Stimulated activated CD8-positive, alpha-beta memory T cell treated with anti-CD3 and anti-CD28 coated beads, Interleukin-7, amount 100 ng/mL, for 1 hour (primary cell): ENCODE measurements at places on chromosomes 3 and 15.

- no peak for DNase-seq
Measured at GRCh38 chr3:84974347-84974746, 15.6 kb downstream of the CADM2 start.

DNA sequence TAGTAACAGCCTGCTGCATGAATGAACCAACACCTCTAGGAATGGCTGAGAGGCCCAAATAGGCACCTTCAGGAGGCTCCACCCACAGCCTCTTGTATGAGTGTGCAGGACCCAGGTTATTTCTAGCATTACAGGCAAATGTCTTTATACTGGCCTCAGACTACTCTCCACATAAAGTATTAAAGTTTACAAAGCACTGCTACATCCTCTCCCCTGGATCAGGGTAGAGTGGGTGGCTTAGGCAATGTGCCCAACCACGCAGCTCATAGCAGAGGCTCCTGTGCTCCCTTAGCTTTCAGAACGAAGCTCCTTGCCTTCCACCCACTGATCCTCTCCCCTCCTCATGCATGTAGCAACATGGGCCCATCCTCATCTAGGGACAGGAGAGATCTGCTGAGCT is 16.3 kb downstream of the TMEM43 start:
- DNase-seq = no peak

DNA sequence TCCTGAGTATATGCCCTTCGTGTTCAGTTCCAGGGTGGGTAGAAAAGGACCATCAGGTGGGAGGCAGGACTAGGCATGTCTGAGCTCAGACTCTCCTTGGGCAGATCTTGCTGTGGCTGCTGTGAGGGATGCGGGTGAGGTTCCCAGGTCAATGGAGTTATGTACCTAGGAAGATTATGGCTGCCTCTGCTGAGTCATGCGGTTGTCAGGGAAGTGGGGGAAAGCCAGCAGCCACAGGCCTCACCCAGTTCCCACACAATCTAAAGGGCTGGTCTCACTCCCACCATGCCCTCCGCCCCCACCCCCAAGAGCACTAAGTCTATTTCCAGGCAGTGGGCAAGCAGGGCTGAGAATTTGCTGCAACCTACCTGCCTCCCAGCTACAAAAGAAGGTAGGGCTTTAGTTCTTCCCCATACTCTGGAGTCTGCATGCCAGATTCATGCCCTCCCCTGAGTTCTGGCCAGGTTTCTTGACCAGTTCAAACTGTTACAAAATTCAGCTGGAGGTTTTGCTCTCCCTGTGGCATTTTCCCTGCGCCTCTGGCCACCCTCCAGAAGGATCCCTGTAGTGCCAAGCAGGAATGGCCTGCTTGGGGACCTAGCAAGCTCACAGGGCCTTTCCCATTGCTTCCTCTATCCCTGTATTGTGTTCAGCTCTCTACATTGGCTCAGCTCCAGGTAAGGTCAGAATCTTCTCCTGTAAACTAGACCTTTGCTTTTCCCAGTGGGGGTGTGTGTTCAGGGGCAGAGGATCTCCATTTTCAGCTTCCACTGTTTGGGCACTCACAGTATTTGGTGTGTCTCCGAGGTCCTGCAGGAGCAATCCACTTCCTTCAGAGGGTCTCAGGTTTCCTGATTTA is 12.7 kb upstream of the TMCO5A start:
- DNase-seq = no peak

DNA sequence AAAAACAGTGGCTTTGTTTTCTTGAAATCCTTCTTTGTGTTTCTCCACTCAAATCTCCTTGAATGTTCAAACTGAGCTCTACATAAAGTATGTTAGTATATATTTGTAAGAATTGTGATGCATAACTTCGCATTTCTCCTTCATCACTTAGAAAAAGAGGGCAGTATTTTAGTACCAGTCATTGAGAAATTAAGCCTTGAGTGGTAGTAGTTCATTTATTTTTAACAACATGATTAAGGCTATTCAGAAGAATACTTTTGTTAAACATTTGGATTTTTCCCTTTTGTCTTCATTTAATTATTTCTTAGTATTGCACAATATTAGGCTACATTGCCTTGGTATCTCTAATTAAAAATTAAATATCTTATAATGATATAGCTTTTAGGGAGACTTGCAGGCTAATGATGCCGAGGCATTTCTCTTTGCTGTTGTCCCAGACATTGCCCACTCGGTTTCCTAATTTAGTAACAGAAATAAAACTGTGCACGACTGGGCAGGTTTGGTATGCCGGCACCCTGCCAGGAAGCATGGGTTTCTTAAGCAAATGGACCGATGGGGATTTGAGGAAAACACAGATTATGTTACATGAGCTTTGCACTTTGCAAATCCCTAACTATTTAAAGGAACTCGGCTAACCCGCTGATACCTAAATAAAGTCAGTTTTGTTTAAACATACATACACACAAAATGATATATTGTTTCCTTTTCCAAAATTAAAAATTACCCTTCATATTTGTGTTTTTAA is 54.7 kb downstream of the LRRC28 start:
- no peak for DNase-seq

DNA sequence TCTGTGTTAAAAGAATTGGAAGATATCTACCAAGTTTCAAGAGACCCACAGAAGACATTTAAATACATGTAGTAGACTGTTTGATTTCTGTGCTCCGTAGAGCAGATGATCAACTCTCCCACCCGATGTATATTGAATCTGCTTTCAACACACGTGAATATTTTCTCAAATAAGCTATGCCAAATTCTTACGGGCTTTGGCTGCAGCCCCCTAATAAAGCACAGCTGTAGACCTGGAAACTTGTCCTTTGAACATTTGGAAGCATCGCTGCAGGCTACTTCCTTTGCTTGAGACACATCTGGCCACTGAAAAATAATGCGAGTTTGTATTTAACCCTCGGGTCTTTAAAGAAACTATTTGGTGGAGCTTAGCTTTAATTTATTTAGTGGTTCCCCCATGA is 98.3 kb upstream of the SELENOK start:
- DNase-seq = no peak

GRCh38 chr3:126277629-126278378 is 79.4 kb downstream of the KLF15 start:
- no peak for DNase-seq

- no peak for DNase-seq
Measured at GRCh38 chr3:134880431-134880830, 85.4 kb downstream of the EPHB1 start.

DNA sequence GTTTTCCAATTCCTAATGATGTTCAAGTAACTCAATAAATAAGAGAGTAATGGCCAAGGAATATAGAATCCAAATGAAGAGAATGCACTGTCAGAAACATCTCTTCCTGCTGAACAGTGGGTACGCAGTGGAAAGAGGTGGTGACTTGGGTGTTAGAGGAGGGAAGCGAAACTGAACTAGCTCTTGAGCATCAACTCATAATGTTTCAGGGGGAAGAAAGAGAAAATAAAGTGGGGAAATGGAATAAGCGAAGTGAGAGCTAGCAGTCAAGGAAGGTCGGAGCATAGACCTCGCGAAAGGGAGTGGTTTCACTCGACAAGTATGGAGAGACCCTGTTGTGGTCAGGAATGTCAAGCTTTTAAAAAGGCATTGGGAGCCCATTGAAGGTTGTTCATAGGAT is 309.5 kb downstream of the GAP43 start:
- no peak for DNase-seq

- DNase-seq = no peak
Measured at GRCh38 chr15:64930019-64930652, 18.4 kb downstream of the ANKDD1A start.

DNA sequence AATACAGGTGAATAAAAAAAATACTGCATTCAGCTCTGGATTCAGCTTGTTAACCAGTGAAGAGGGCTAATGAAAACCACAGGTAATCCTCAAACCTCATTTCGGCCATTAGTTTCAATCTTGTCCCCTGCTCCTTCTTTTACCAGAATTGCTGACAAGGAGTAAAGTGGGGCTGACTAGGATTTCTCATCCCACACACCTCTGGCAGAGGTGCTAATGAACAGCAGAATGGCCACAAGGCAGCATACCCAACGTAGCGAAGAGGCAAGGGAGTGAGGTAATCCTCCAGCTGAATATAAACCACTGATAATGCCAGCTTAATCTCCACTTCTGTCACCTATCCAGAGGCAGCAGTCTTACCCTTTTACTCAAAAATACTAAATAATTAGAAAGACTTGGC is 248.8 kb upstream of the CDIN1 start:
- DNase-seq = no peak

GRCh38 chr3:156797368-156797767 is 28.8 kb upstream of the LEKR1 start:
- no peak for DNase-seq

DNA sequence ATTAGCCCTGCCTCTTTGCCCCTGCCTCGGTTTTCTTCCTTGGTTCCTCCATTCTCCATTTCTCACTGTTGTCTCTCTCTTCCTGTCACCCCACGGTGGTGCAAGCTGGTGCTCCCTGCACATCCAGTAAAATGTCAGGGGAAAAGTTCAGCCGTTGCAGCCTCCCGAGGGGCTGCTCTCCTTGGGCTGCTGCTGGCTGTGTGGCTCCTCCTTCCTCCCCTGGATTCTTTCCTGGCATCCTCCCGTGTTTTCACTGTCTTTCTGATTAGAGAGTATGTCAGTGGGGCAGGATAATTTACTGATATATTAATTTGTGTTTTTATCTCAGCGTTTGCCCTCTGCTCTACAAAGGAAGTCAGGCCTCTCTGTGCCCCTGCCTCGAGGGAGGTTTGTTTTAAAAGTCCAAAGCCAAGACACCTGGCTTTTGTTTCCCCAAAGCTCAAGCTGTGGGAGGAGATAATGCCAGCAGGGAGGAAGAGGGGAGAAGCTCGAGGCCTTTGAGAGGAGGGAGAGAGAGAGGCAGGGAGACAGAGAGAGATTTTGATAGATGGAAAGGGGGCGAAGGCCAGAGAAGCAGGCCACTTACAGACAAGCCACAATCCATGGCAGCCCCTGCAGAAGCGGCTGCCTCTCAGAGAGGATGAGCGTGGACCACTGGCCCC is 150.3 kb upstream of the NR2F2 start:
- DNase-seq = no peak

- DNase-seq = no peak
Measured at GRCh38 chr3:58180940-58181587, 29.7 kb downstream of the DNASE1L3 start.

GRCh38 chr3:48473617-48473952 is 27.0 kb downstream of the ATRIP start:
- DNase-seq = no peak

GRCh38 chr15:52683580-52683979 is 4.4 kb upstream of the ATOSA start:
- DNase-seq = no peak
